ENCODE measurements at places on chromosomes 7 and 10.

DNA sequence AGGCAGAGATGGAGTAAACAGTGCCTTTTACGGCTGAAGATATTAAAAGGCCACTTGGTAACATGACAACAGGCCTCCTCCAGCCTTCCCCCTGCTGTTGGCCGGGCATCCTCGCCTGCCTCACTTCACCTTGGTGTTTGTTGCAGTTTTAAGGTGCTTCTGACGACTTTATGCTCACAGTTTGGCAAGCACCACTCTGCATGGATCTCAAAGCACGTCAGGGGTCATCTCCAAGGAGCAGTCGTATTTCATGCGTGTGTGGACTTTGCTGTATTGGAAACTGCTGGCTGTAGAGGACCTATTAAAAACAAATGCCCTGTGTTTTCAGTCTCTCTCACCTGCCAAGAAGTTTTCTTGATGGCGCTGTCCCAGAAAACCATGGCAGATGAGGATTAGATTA is 483.1 kb downstream of the RPS24 start:
- no peak for DNase-seq

DNA sequence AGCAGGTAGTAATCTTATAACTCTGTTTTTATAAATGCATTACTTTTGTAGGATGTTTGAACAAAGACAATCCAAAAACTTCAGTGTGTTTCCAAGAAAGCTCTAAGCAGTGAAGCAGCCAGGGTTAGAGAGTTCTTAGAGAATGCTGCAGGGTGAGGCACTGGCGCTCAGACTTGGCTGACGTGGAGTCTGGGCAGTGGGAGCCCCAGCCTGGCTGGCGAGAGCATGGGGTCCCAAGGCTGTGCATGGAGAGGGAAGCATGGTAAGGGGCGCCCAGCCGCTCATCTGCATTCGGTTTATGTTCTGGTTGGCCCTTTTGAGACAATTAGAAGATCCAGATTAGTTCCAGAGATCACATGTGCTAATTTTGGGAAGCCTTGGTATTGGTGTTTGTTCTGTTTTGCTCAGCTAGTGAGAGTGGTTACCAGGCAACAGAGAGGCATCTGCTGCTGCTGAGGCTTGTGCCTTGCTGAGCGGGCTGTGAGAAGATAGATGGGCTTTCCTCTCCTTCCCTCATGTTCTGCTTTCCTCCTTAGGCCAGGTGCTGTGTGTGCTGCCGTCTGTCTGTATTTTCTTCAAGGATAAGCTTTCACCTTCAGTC is 10.3 kb downstream of the SUN1 start:
- no peak for DNase-seq

GRCh38 chr10:61108915-61109314 is 164.9 kb upstream of the RHOBTB1 start:
- no peak for DNase-seq

DNA sequence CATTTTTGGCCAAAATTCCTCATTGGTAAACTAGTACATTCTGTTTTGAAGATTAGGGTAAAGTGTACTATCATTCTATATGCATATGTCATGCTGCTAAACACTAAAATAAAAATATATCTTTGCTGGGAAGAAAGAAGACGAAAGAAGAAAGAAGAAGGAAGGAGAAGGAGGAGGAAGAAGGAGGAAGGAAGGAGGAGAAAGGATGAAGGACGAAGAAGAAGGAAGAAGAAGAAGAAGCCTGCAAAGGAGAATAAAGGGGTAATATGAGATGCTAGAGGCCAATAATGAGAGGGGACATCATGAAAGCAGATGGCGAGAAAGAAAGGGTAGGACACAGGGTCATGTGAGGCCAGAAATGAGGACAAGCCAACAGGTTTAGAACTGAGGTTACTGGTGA is 8.0 kb downstream of the SLC25A13 start:
- no peak for DNase-seq

Measured in NCI-H1105 treated with DMSO at 0.1 percent for 48 hours (cell line).